ENCODE measurements at places on chromosomes 16 and 17.

DNA sequence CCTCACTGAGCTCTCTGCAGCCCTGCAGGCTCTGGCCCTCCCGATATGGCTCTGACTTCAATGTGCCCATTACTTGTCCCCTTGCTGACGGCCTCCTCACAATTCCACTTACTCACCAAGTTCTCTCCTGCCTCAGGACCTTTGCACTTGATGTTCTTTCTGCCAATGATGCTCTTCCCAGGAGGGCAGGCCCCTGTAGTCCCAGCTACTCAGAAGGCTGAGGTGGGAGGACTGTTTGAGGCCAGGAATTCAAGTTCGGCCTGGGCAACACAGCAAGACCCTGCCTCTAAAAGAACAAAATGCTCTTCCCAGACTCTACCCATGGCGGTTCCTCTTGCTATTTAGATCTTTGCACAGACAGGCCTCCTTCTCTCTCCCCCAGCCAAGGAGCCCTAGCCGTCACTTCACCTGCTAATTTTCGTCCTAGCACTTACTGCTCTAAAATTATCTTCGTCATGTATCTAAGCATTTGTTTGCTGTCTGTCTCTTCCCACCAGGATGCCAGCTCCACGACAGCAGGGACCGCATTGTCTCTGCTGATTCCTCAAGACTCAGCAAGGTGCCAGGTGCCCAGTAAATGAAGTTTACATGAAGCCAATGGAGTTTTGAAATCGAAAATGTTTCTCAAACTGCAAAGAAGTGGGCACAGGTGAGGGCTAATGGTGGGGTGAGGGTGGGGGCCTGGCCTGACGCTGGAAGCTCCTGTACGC is 626 bp upstream of the RAI1 start:
- no peak for DNase-seq

DNA sequence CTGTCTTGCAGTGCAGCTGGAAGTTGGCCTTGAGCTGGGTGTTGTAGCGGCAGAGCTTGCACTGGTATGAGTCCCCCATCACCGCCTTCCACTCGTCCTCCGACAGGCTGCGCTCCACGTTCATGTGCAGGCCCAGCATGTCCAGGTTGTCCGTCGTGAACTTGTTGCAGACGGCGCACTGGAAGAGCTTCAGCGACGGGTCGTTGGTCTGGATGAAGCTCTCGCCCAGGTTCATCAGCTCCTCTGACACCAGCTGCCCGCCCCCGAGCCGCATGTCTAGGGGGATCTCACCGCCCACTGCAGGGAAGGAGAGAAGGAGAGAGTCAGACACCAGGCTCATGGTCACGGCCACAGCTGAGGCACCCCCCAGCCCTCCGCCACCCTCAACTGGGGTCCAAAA is 97.3 kb downstream of the ZFHX3 start:
- DNase-seq: no peak

DNA sequence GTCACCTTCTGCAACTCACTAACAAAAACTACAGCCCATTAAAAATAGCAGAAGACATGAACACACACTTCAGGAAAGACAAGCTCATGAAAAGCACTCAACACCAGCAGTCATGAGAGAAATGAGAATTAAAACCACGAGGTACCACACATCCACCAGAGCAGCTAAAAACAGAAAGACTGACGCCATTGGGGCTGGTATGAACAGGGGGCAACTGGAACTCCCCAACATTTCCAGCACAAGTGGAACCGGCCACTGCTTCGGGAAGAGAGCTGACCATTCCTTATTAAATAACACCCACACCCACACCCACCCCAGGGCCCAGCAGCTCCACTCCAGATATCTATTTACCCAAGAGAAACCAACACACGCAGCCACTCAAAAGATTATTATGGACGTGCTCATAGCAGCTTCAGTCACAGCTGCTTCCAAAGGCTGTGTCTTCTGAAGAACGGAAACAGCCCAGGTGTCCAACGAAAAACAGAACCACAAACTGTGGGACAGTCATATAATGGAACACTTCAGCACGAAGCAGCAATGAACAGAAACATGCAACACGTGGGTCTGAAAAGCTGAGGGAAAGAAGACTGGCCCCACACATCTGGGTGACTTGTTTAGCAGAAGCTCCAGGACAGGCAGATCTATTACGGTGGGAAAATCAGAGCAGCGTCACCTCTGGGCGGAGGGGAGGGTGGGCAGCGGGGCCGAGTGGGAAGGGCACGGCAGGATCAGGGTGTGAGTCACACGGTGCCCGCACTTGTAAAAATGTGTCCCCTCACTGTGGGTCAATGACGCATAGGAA is 41.1 kb downstream of the KLHDC4 start:
- no peak for DNase-seq

DNA sequence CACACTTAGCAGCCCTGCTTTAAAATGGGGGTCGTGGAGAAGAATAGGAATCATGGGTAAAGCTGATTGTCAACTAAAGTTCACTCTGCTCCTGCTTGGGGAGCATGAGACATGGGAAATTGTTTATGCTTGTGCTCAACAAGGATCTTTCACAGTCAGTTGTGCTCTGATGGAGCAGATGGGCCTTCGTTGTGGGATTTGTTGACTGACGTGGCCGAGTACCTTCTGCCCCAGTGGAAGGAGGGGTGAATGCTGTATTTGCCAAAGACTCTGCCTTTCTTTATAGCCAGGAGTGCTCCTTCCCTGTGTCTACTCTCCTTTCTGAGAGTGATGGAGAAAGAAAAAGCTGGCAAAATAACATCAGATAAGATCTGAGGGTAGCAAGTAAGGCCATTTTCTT is 11.4 kb downstream of the ARSG start:
- no peak for DNase-seq

- no peak for DNase-seq
These were observed 457.8 kb downstream of the HS3ST4 start for GRCh38 chr16:26149364-26150190.

DNA sequence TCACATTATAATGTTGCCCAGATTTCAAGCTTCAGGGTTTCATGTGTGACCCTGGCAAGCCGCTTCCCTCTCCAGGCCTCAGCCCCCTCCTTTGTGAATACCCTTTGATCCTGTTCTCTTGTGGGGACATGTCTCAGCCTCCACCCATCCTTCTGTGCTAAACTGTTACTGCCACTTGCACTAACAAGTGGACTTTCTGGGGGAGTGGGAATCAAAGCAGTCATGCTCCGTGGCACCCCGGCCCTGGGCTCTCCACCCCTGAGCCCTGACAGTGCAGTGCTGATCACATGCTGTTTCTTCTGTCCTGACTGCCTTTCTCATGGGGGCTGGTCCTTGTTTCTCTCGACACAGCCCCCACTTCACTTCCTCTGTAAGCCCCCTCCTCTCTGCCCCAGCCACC is 9.7 kb upstream of the DCAF7 start:
- DNase-seq: no peak

DNA sequence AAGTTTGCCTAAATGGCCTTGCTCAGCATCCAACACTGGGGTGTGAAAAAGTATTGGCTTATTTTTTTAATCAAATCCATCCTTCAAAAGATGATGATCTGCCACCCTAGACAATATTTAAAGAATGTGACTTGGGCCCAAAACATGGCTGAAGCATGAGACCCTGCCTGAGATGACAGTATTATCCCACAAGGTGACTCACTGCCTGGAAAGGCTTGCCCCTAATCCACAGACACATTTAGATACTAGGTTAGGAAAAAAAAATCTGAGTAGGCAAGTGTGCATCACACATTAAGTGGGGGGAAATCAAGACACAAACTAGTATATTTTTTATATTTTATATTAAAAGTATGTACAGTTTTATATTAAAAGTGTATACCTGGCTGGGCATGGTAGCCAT is 38.4 kb downstream of the TOM1L2 start:
- DNase-seq: no peak

- peak; percentile 34 for DNase-seq
These were observed 79.6 kb upstream of the TEKT1 start for GRCh38 chr17:6910987-6911603.

DNA sequence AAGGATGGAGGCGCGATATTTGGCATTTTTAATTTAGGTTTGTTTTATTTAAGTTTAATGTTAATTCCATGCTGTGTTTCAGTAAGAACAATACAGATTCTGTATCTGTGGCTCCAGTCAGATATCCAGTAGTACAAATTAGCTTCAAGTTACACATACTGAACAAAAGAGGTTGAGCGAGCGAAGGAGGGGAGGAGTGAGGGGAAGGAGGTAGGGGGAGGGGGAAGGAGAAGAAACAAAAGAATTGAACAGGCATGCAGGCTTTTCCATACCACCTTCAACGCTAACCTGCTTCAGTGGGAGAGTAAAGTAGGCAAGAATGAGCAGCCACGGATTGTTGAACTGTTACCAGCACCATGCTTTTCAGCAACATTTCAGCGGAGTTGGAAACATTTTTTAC is 55.5 kb downstream of the YWHAE start:
- no peak for DNase-seq

DNA sequence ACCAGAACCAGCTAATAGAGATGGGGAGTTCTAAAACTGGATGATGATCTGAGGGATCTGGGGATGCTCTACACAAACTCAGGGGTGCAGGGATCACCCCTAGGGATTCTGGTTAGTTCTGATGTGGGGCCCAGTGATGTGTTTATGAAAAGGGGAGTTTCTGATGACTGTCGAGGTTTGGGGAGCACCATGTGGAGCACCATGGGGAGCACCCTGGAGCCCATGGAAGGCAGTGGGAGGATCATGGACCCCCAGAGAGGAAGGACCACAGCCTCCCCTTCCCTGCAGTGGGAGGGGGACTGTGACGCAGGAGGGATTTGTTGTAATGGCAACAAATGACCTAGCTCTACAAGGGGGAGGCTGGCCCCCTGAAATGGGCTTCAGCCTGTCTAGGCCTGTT is 18.4 kb downstream of the PIMREG start:
- DNase-seq: no peak

DNA sequence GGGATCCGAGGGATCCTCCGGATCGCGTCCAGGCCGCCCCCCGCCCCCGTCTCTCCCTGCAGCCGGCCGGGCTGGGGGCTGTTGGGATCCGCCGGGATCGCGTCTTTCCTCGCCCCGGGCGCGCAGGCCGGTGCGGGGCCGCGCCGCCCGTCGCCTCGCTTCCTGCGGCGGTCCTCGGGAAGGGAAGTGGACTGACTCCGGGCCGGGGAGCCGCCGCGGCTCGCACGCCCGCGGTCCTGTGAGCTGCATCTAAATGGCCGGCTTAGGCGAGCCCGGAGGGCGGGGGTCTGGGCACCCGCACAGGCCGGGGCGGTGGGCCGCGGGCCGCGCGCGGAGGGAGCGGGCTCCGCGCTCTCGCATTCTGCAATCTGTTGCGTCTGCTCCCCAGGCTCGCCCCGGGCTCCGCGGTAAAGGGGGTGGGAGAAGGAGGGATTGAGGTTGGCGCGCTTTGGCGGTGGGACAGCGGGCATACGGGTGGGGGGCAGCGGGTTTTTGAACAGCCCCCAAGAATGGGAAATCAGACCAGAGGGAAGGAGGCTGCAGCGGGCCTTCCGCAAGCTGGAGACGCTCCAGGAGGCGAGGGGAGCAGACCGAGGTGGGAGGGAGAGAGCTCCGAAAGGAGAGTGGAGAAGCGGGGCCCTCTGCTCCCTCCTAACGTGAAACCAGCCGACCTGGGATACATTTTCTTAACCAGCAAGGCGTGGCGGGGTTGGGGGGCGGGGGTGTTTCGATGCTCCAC is 2.2 kb downstream of the TMEM132E start:
- no peak for DNase-seq

GRCh38 chr17:40597556-40598300 is 32.5 kb upstream of the CCR7 start:
- no peak for DNase-seq

DNA sequence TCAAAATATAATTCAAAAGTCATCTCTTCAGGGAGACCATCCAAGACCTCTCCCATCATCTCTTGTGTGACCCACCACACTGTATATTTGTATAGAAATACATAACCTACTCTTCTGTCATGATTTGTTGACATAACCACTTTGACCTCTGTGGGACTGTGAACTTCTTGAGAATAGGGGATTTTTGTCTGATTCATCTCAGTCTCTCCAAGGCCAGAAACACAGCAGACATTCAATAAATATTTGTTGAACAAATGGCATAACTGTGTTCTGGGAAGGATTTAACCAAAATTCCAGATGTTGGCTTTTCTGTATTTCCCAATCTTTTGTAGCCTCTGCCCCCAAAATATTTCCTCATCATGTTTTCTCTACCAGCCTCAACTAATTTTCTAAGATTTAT is 169.7 kb downstream of the CDH11 start:
- DNase-seq: no peak

DNA sequence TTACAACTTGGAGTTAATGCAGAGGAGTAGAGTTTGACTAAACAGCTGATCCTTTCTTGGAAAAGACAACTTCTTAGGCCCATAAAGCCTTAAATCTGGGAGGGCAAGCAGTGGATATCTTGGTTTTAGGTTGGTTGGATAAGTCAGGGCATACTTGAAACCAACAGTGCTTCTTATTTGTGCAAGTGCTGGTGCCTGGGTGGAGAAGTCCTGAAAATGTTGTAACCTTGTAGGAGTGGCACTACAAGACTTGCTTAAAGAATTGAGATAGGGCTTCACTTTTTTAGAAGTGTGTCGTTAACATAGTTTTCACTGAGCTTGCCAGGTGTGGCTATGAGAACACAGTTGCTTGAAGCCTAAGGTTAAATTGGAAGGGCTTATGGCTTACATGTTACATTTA is 6.2 kb downstream of the MSI2 start:
- DNase-seq: no peak

DNA sequence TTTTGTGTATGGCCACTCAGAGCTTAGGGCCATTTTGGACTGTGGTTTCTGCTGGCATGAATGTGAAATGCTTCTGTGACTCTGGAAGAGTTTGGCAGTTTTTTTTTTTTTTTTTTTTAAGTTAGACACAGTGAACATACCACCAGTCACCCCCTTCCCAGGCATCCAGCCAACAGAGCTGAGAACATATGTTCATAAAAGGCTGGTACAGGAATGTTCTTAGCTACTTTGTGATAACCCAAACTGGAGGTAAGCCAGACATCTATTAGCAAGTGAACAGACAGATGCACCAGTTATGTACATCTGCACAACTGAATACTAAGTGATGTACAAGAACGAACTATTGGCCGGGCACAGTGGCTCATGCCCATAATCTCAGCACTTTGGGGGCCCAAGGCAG is 92.7 kb downstream of the ABCC1 start:
- no peak for DNase-seq

- DNase-seq: no peak
These were observed 262.8 kb upstream of the MAF start for GRCh38 chr16:79863128-79864031.

GRCh38 chr17:48299760-48300159 is 130.3 kb downstream of the SKAP1 start:
- no peak for DNase-seq

Measured in CD4-positive, alpha-beta T cell treated with Interleukin-6 at 100 ng/mL for 8 hours (primary cell).